ENCODE measurements at places on chromosomes 6 and 20. TPM values are rescaled to one million over a fixed set of nuclear protein-coding genes. Genes with fewer than 3 reads are reported as not detected.

TFAP2D gene
- total RNA-seq, result not detected

CST4 gene
- not detected for total RNA-seq

SNHG17 gene
- 30.4 TPM for total RNA-seq

KIF25 gene
- total RNA-seq, result 0.72 TPM

GRCh38 chr20:36153736-36154699 lies 522 bp upstream of the EPB41L1 start:
- peak; percentile 96 for DNase-seq

DNA sequence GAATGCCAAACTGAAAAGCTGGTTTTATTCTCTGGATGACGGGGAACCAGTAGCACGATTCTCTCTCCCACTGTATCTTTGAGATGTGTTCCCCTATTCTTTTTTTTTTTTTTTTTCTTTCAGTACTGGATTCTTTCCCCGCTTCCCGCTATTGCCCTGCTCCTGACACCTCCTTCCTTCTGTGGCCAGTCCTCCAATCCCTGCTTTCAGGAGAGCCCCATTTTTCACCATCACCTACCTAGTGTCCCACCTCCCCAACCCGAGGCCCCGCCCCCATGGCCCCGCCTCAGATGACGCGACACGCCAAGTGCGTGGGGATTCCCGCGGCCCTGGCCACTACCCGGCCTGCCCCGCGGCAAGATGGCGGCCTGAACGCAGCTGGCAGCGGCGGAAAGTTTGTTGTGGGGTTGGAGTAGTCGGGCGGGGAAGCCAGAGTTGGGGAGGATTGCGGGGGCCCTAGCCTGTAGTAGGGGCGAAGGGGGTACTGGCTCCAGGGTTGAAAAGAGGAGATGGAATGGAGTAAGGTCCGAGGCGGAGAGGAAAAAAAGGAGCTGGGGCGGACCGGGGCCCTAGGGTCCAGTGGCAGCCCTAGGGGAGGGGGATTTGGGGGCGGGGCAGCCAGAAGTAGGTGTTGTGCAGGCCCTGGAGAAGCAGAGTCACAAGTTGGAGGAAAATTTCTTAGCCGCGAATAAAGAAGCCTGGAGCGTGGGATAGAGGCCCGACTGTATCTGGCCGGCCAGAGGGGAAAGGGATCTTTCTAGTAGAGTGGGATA lies at the start of gene TJAP1:
TSS of gene TJAP1 (plus strand) at position 336 of the 773 bp plus-strand sequence. CDS start 21,432 bp downstream, outside the sequence.
- peak; percentile 99 for DNase-seq

DNA sequence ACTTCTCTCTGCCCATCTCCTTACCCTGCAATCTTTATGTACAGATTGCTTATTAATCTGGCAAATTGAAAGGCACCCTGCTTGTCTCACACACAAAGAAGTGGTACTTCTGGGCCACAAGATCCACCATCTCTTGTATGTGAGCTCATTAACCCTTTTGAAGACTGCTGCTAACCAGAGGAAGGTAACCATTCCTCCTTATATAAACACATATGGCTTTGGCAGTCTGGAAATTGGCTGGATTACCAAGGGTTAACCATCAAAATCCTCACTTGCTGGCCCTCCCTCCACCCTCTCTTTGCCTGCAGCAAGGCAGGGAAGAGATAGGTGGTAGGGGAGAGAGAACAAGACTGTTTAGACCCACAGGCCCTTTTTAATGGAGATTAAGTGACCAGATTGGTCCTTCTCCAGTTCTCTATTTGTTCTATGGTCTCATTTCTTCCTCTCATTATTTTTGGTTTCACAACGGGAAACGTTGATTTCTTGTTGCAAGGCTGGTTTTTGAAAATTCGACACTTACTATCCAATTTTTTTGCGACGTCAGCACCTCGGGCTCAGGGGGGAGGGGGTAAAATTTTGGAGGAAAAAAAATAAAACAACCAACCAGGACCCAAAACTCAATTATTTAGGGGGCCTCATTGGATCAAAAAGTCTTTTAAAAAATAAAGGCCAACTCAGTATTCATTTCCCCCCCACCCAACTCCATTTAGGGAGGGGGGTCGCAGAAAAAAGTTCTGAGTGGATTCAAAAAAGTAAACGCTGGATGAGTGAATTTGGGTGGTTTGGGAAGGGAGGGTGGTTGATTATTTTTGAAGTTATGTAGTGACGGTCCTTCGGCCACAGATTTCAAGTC lies 859 bp downstream of the PPP1R10 start:
- DNase-seq, result no peak

DNA sequence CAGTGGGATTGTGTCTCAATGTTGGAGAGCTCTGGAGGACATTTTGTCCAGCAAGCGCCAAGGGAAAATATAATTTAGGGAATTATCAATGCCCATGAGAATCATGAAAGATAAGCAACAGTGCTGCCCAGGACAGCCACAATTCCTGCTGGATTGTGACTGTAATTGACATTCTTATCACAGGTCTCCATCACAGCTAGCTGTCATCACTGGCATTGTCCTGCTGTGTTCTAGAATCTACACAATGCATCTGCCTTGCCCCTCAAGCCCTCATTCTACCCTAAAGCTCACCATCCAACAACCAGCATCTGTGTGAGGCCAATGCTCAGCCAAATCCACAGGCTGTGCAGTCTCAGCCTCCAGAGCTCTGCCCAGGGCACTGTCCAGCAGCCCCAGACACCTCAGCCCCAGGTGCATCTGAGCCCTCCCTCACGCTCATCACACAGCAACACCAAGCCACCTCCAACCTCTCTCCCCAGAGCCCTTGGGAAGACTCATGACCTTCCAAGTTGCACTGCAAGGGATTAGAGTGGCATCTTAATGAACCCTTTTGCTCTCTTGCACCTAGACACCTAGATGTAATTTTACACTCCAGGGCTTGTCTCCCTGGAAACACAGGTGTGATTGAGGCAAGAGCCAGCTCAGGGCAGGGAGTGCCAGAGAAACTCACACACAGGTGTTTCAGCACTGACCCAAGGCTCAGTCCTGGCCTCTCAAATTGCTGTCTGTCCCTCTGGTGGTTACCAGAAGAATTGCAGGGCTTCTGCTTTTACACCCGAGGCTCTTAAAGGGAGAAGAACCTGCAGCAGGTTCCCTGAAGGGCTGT lies 85.2 kb upstream of the PHACTR3 start:
- DNase-seq, result no peak

GRCh38 chr6:29816030-29816429 lies 11.6 kb upstream of the HLA-G start:
- no peak for DNase-seq

GRCh38 chr6:30814146-30815040 lies 69.9 kb upstream of the DDR1 start:
- no peak for DNase-seq

DNA sequence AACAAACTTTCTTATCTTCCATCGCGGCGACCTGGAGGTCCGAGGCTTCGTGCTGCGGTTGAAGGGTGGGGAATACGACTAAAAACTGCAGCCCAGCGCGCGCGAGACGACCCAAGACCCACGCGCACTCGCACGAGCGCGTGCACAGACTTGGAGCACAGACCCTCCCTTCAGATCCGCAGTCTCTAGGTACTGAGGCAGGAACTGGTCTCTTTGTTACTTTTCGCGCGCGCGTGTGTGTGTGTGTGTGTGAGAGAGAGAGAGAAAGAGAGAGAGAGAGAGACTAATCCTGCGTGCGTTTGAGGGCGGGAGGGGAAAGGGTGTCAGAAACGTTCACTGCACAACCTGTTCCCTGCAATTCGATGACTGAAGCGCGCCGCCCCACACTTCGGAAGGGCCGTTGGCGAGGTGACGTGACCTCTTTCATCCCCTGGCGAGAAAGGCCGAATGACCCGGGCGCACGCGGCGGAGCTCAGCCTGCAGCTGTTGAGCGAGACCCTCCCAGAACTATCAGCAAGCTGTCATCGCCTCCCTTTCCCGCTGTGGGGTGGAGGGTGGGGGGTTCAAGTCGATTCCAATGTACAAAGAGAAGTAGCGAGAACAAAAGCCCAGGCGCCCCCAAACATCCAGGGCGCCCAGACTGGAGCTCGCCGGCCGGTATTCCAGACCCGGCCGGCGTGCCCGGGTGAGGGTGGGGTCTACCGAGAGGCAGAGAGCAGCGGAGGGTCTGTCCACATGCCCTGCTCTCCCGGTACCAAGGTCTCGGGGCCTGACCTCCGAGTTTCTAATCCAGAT lies 1.5 kb upstream of the TUBB2B start:
- DNase-seq, result no peak

DNA sequence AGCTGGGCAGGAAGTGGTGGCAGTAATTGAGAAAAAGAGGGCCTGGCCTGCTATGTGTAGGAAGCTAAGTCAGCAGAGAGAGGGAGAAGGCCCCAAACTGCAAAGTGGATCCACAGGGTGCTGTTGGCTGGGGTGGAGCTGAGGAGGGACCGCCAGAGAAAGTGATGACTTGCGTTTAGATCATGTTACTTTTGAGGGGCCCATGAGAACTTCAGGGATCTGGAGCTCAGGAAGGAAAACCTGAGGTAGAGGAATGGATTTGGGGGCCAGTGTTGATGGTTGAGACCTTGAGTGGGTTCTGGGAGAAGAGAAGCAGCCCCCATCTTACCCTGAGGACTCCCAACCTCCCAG lies 155.5 kb downstream of the MRPL14 start:
- no peak for DNase-seq

GRCh38 chr20:13486694-13487093 lies 152.0 kb downstream of the TASP1 start:
- DNase-seq, result no peak

DNA sequence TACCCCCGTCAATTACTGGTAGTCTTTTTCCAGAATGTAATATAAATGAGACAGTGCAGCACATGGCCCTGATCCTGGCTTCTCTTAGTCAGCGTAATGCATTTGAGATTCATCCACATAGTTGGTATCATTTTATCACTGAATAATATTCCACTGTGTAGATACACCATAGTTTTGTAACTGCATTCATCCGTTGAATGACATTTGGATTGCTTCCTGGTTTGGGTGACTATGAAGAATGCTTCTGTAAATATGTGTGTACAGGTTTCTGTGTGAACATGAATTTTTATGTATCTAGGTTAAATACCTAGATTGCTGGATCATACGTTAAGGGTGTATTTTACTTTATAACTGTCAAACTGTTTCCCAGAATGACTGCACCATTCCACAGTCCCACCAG lies 62.6 kb upstream of the STMND1 start:
- no peak for DNase-seq

DNA sequence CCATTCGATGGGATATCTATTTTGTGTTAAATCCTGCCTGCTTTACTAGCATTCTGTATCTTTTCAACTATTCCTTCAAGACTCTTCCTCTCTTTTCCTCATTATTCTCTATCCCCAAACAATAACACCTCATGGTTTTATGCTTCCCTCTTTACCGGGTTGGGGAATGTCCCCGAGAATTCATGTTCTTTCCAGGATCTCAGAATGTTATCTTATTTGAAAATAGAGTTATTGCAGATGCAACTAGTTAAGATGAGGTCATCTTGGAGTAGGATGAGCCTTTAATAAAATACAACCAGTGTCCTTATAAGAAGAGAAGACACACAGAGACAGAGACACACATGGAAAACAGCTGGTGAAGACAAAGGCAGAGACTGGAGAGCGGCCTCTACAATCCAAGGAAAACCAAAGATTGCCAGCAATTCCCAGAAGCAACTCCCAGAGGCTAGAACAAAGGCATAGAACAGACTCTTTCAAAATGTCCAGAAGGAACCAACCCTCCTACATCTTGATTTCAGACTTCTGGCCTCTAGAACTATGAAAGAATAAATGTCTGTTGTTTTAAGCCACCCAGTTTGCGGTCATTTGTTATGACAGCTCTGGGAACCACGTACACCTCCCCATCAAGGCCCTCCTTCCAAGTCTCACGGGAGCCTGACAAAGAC lies 126.8 kb upstream of the TNFAIP3 start:
- no peak for DNase-seq

GRCh38 chr20:8074931-8075330 lies 55.4 kb upstream of the TMX4 start:
- no peak for DNase-seq

DNA sequence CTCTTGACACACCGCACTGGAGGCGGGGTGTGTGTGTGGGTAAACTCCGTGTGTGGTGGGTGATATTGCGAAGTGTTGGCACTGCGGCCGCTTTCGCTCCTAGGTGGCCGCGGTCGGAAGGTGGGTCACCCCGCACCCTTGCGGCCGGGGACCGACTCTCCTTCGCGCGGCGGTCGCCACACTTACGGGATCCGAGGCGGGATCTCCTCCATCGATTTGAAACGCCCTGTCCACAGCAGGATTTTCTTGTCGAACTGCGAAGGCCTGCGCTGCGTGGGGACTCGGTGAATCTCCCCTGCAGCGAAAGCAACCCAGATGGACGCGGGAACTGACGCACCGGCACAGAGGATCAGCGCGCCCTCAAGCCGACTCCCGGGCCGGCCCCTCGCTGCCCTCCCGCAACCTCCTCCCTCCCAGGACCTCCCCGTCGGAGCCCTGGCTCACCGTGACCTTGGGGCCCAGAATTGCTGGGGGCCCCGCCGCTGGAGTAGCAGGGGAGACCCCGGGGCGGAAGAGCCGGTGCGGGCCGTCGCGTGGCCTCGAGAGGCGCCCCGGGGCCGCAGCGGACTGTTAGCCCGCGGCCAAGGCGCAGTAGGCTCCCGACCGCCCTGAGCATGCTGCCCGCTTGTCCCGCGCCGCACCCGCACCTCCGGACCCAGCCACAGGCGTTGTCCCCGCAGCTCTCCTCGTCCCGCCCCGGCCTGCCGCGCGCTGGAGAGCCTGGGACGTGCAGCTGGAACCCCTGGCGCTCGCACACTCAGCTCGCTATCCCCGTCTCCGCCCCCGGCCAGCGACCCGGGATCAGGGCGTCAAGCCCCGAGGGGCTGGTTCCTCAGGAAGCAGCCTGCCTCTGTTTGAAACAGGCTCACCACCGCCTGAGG lies at the start of gene FAM162B:
TSS of gene FAM162B (minus strand) at position 759 of the 881 bp plus-strand sequence. CDS start at position 616, 143 bp downstream.
- peak; percentile 76 for DNase-seq

DNA sequence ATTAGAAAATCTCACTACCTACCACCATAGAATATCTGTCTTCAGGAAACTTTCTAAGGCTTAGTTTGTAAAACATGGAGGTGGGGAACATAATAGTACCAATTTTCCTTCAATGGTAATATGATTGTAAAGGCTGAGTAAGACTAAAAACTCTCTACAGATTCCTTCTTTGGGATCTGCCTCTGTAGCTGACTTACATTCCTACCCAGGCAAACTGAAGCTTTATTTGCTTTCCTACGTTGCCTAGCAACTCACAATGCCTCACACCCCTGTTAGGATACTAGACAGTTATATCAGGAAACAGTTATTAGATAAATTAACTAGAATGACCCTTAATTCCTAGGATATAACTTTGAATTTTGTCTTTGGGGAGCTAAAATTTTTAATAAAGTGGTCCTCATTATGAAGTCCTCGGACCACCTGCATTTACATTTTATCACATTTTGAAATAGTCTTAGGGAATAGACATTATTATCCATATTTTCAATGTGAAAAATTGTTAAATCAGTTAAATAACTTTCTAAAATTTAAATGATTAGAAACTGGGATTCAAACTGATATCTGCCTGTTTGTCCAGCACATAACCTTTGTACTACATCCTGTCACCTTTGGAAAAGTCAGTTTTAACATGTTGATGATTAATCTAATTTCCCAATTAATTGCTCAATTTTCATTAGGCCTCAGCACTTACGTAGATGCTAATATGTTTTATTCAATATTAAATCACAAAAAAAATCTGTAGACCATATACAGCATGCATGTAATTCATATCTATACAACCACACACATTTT lies 591.4 kb downstream of the RNF144B start:
- no peak for DNase-seq

Measured in aorta (tissue), 5 donors.